ENCODE measurements at places on chromosomes 4 and X.

DNA sequence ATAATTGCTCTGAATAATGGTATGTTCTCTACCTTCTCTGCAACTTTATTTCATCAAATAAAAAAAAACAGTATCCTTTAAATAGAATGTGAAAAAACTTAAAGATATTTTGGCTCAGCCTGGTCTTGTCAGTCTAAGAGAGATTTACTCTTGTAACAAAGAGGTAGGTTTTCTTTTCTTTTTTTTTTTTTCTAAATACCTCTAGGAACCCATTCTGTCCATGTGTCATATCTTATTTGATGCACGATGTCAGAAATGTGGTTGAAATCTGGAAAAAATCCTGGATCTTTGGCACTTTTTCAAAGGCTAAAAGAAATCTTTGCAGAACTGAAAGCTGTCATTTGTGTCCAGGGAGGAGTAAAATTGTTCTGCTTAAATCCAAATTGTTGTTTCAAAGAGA is 17.3 kb upstream of the FGF5 start:
- DNase-seq = no peak

- DNase-seq = no peak
Measured at GRCh38 chr4:1153567-1154090, 18.8 kb downstream of the SPON2 start.

GRCh38 chr4:85370400-85371032 is 104.4 kb upstream of the ARHGAP24 start:
- DNase-seq = peak; percentile 66

DNA sequence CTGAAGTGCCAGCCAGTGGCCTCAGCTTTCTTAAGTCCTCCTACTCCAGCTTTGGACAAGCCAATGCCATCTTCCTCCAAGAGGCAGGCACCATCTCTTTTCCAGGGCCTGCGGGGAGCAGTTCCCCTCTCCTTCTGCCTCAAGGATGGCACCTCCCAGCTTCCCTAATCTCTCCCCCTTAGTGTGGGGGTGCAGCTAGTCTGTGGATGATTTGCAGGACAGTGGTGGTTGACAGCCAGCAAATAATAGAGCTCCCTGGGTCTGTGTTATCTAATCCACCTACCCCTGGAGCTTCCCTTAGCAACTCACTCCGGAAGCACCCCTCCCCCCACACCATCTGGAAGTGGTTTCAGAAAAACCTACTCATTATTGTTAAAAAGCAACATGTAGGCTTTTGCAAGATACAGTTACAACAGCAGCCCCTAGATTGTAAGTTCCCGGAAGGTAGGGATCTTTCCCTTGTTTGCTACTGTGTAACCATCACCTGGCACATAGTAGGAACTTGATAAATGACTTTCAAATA is 247.1 kb downstream of the BCOR start:
- DNase-seq = no peak

DNA sequence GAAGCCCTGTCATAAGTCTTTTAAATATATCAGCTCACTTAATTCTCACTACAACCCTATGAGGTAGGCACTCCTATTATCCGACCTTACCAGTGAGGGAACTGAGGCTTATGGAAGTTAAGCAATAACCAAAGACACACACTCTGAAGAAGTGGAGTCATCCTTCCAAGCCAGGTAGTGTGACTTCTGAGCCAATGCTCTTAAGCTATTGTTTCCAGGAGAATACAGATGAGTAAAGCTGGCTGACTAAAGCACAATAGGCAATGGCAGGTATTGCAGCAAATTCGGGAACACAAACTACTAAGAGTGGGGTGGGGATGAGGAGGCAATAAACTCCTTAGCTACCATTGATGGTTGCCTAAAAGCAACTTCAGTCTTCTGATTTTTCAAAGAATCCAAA is 81.8 kb upstream of the KIT start:
- DNase-seq = no peak

DNA sequence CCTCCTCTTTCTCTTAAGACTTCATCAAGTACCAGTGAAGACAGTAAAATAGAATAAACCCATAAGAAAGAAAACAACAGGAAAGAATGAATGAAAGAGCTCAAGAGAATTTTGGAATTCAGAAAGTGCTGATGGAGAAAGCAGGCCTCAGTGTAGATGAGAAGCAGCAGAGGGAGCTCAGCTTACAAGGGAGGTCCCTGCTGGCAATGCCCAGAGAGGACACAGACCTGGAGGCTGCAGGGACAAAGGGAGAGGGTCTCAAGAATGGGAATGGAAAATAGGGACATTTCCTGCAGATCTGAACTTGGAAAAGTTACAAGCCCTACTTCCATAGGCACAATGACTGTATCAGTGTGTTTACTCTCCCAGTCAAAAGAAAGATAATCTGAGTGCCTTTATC is 64.5 kb upstream of the MAGEA10 start:
- no peak for DNase-seq

- no peak for DNase-seq
Measured at GRCh38 chr4:147493307-147493706, 12.4 kb downstream of the EDNRA start.
